ENCODE measurements at places on chromosomes 11 and 22.

GRCh38 chr22:35728639-35729308 is 11.1 kb downstream of the APOL5 start:
- DNase-seq, result no peak

GRCh38 chr11:58739725-58740430 is 8.1 kb upstream of the GLYAT start:
- no peak for DNase-seq

- DNase-seq, result no peak
Measured at GRCh38 chr11:116782728-116783127, 5.1 kb downstream of the ZPR1 start.

GRCh38 chr11:130815956-130816355 is 100.3 kb downstream of the SNX19 start:
- DNase-seq, result no peak

DNA sequence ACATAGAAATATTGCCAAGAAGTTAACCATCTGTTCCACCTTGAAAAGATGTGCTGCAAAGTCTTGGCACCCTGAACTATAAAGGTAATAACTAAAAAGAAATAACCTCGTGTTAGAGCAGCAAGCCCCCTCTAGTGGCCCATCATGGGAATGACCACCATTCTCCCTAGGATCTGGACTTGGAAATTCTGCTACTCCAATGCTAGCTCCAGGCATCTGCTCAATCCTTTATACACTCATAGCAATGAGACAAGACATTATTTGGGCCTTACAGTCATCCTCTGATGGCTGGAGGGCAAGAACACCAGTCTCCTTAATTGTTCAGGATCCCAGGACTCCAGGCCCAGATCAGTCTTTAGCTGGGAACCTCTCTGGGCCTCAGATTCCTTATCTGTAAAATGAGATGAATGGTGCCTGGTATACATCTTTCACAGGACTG is 76.0 kb downstream of the CWC15 start:
- DNase-seq, result peak; percentile 14

DNA sequence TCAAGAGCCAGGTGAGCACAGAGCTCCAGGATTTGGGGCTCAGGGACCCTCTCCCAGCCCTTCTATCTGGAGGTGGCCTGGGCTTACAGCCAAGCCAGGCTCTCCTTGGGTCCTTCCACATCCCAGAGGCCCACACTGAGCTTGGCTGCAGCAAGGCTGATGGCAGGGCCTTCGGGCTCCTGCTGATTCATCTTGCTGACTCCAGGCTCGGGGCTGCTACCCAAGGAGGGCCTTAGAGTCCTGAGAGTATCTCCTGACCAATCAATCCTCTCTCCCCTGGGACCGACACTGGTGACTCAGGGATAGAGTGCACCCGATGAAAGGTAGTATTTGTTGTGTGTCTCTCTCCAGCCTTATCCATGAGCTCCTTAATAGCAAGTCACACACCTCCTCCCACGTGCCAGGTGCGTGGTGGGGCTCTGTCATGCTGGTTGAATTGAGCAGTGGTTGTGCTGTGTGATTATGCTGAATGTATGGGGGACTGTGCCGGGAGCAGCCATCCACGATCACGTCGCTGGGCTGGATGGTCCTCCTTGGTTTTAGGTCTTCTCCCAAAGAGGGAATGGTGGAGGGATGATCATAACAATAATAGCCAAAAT is 62.3 kb downstream of the GRIK4 start:
- DNase-seq, result no peak

DNA sequence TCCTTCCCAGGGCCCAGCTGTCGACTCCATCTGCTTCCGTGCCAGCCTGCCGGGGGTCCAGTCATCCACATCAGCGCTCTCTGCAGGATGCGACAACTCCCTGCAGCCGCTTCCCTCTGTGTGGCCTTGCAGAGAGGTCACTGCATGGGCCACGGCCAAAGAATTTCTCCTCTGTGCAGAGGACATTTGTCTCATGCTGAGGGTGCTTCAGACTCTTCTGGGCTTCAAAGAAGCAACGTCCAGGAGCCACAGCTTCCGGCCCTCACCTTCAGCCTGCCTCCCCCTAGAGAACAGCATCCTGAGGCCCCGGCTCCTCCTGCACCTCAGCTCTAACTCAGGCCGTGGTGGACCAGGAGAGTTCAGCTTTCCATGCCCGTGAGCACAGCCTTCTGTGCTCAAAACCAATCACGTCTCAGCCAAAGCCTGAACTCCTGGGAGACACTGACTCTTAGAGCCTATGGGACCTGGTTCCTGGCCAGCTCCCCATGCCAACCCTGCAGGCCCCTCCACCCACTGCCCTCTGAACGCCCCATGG is 258.9 kb downstream of the BRD1 start:
- no peak for DNase-seq

DNA sequence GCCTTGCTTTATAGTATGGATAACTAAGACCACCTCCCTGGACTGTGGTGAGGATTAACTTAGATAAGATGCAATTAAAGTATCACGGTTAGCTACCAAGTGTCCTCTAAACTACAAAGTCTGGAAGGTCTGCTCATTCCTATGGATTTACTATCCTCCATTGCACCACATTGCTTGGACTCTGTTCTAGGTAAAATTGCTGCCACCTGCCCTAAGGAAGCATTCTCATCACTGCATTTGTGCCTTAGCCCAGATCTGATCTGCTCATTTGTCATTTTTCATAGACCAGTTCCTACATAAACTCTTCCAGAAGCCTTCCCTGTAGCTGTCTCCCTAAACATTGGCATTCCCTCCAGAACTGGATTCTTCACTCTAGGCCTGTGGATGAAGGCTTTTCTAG is 380.0 kb downstream of the INSC start:
- no peak for DNase-seq

DNA sequence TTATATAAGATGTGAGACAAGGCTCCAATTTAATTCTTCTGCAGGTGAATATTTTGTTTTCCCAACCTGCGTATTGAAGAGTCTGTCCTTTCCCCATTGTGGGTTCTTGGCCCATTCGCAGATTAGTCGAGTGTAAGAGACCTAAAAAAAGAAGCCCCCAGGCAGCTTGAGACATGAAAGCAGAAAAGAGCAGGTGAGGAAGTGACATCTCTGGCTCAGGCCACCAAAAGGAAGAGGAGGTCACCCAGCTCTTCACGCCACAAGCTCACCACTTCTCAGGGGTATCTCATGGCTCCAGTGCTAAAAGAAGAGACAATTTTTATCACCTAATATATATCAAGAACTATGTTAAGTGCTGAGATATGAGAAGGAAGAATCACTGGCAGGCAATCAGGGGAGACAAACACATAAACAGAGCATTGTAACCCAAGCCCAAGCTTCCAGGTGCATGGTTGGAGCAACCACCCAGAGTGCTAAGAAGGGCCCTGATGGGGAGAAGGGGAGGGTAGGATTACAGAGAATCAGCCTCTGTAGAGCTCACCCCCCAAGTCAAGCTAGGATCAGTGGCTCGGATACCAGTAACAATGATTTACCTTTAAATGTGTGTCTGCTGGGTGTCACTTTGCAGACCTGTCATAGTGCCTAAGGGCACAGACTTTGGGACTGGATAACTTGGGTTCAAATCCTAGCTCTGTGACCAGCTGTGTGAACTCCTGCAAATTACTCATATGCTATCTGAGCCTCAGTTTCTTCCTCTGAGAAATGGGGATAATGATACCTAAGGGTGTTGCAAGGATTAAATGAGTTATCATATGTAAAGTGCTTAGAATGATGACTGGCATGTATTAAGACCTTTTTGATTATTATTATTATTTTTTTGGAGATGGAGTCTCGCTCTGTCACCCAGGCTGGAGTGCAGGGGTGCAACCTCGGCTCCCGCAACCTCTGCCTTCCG is 39.2 kb downstream of the MCHR1 start:
- no peak for DNase-seq
